Left colon (tissue), 2 donors: ENCODE measurements at places on chromosomes 4 and X. TPM values are rescaled to one million over a fixed set of nuclear protein-coding genes. Genes with fewer than 3 reads are reported as not detected.

The PNPLA4 gene
- total RNA-seq, result 31.0 TPM

The MAOB gene
- total RNA-seq, result 3.6 TPM

The OR13H1 gene
- total RNA-seq, result not detected

DNA sequence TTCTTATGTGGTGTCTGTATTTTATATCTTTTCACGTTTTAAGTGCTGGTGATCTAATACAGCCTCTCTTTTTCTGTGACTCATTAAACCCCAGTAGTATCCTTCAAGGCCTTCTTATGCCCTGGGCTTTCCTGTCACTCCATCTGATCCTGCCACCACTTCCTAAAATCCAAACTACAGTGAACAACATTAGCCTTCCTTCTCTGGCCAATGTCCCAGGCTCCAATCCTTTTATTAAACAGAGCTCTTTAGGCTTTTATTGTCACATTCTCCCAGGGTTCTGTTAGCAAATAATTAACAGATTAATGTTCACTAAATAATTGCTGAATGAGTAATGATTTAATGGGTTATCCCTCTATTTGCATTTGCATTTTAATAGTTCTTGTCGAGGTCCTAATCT lies 47.9 kb upstream of the ITM2A start:
- DNase-seq, result no peak

GRCh38 chrX:65695849-65696449 lies 28.5 kb downstream of the MSN start:
- no peak for DNase-seq

The PDCL2 gene
- not detected for total RNA-seq

The EGFL6 gene
- 0.11 TPM for total RNA-seq

DNA sequence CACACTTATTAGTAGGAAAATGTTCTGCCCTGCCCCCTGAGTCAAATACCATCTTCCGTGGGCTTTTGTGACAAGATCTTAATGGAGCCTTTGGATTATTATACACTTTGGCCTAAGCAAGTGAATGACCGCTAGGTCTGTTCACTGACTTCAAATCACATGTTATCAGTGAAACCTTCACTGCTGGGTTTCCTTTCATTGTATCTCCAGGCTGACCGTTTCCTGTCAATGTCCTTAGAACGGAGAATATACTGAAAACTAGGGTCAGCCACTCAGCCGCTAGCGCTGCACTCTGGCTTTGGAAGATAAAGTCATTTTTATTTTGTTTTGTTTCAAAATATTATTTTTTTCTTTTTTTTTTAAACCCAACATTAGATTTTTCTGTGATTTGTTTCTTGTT lies 107.0 kb upstream of the TLL1 start:
- DNase-seq, result no peak

DNA sequence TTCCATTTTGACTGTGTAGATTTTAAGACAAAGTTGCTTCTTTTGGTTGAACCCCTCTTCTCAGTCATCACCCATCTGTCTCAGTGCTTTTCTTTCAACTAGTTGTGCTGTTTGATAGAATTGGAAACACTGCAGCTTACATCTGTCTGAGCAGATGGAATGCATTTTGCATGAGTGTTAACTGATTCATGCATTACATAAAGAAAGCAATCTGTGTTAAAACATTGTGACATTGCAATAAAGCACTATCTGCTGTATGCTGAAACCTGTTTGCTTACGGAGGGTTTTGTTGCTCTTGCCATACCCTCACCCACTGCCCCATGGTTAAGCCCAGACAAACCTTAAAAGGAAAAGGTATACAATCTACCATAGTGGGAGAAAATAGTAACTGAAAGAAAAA lies 47.4 kb downstream of the NRK start:
- no peak for DNase-seq

The SPANXN4 gene
- not detected for total RNA-seq

The DGKK gene
- not detected for total RNA-seq

DNA sequence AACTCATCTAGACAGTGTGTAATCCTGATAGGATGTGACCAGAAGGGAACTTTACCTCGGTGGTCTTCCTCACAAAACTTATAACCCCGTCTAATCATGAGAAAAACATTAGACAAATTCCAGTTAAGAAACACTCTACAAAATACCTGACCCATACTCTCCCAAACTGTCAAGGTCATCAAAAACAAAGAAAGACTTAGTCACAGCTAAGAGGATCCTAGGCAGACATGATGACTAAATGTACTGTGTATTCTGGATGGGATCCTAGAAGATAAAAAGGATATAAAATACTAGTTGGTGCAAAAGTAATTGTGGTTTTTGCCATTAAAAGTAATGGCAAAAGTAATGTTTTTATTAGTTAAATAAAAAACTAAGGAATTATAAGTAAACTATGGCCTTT lies 81.6 kb downstream of the DTHD1 start:
- DNase-seq, result no peak

DNA sequence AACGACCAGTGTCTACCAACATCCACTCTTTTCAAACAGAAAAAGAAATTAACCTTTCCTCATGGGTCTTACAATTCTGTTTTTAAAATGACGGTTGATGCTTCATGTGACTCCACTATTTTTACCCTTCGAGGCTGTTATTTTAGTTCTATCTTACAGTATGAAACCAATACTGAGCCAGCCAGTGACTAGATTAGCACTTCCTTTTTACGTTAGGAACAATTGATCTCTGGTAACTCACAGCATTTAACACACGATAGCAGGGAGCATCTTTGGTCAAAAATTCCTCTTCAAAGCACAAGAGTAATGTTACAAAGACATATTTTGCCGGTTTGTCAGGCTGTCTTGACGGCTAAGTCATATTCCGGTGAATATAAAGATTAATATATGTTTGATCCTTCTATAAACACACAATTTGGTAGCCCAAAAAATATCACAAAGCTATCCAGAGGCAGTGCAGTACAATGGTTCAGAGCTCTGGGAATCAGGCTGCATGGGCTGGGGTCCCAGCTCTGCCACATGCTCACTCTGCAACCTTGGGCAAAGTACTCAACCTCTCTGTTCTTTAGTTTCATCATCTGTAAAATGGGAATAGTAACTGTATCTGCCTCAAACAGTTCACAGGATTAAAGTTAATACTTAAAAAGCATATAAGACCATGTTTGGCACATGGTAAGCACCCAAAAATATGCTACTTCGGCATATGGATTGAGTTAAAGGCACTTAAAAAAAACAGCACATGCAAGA lies 62.9 kb upstream of the TXK start:
- no peak for DNase-seq

DNA sequence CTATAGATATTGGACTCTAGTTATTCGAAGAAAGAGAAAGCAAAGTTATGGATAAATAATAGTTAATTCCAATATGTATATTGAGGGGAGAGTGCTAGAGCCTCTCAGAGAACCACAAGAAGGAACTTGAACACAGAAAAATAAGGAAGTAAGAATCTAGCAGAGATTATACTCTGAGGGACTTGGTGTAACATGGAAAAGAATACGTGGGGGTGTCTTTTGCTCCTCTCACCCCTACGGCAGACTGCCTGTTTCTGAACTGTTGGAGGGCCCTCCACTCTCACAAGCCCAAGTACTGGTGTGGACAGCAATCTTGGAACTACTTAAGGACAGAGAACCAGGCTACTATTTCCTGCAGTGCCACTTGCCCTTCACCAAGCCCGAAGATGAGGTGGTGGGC lies 1174.4 kb upstream of the PCDH10 start:
- DNase-seq, result no peak

The SLIT2 gene
- 1.9 TPM for total RNA-seq

GRCh38 chr4:144645102-144645630 lies 790 bp upstream of the HHIP start:
- peak; percentile 9 for DNase-seq

The TFE3 gene
- total RNA-seq, result 26.6 TPM

DNA sequence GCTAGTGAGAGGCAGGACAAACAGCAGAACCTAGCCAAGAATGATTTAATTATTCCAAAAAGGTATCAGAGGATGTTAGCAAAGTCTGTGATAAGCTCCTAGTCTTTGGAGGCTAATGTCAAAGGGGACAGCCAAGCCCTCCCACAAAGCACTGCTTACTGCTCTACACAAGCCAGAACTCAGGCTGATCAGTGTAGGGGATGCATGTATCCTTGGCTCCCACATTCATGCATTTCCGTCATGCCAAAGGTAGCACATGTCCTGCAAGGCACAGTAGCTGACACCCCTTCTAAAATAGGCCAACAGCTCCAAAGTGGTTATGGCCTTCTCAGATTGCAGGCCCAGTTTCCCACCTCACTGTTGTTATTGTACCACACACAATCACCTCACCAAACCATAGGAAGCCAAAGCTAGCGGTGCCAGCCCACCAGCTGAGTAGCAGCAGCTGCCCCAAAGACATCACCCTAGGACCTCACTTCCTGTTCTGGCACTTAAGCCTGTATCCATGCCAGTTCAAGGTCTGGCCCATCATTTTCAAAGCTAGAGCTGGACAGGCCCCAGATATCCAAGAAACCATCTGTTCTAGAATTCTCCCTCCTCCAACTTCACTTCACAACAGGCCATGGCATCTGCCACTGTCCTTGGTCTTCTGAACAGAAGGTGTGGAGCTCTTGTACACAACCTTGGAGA lies 40.9 kb downstream of the TSPAN5 start:
- no peak for DNase-seq

GRCh38 chr4:72631296-72631695 lies 62.3 kb upstream of the ADAMTS3 start:
- DNase-seq, result no peak

DNA sequence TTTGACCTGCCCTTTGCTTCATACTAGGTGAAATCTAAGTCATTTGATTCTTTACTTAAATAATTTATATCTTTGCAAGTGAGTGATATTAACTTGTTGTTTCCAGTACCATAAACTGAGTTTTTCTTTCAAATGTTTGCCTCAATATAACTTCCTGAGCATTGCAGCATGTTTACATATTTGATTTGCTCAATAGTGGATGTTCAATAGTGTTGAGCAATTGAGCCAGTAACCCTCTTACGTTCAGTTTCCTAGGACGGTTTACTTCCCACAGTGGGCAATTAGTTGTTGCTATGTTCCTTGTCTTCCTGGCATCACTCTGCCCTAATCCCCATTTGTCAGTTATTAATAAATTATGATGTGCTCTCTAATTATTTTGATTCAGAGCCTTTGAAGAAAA lies 278.5 kb downstream of the EPHA5 start:
- no peak for DNase-seq

The TAF7L gene
- not detected for total RNA-seq

GRCh38 chr4:78684325-78685079 lies 91.6 kb upstream of the BMP2K start:
- DNase-seq, result no peak

The TXK gene
- 1.8 TPM for total RNA-seq

DNA sequence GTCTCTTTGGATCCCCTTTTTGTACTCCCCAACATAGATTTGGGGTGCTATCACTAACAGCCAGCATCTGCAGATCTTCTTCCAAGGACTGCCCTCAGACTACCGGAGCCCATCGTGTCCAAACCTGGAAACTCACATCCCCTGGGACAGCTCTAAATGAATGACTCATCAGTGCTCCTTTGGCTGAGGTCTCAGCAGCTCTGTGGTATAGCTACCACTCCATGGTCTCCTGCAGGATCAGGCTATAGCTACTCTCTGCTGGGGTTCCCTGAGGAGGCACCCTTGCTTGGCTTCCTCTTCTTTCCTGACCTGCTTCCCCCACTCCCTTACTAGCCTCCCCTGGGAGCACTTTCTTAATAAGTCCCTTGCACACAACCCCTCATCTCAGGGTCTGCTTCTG lies 97.5 kb upstream of the PRPS2 start:
- no peak for DNase-seq

DNA sequence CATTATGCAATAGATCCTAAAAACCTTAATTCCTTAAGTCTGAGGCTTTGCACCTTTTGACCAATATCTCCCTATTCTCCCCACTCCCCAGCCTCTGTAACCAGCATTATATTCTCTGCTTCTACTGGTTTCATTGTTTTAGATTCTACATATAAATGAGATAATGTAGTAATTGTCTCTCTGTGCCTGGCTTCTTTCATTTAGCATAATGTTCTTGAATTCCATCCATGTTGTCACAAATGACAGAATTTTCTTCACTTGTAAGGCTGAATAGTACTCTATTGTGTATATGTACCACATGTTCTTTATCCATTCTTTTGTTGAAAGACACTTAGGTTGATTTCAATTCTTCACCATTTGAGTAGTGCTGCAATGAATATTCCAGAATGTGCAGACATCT lies 66.0 kb downstream of the MAGEC1 start:
- no peak for DNase-seq

The SMARCAD1 gene
- 18.4 TPM for total RNA-seq

- DNase-seq, result no peak
Measured at GRCh38 chr4:6354119-6354518, 84.5 kb downstream of the WFS1 start.

- DNase-seq, result peak; percentile 36
Measured at GRCh38 chr4:3257103-3257555, 8.2 kb downstream of the MSANTD1 start.

DNA sequence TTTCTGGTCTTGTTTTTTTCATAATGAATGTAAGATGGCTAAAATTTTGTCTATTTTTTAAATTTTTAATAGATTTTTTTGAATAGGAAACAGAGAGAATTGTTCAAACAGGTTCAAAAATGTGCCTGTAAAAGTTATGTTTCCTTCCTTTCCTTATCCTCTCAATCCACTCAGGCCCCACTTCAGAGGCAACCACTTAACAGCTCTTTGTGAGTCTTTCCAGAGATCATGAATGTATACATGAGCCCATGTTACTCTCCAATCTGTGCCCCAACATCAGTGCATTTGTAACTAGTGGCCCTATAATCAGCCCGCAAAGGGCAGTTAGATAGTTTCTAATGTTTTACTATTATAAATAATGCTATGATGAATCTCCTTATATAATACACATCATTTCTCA lies 14.0 kb downstream of the CFI start:
- DNase-seq, result no peak

DNA sequence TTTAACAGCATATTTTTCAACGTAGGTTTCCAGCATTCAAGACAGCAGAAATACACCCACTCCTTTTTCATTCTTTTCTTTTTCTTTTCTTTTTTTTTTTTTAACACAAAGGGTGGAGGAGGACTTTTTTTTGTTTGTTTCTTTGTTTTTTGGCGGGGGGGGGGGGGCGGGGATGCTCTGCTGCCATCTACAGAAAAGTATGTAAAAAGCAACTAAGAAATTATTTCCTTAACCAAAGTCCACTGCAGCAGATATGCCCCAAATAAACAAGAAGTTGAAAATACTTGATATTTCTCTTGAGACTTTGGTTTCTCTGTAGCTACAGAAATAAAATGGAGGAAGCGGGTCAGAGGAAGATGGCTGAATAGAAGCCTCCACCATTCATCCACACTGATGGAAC lies 63.2 kb upstream of the PBDC1 start:
- no peak for DNase-seq
